ENCODE measurements at places on chromosomes 4 and X. TPM values are rescaled to one million over a fixed set of nuclear protein-coding genes. Genes with fewer than 3 reads are reported as not detected.

GRCh38 chr4:127993151-127993550, 27.9 kb downstream of the ABHD18 start:
- DNase-seq = no peak

- no peak for DNase-seq
Measured at GRCh38 chrX:22069586-22069985, 37.5 kb downstream of the PHEX start.

- no peak for DNase-seq
Measured at GRCh38 chr4:183438458-183439113, 5.8 kb upstream of the CDKN2AIP start.

DNA sequence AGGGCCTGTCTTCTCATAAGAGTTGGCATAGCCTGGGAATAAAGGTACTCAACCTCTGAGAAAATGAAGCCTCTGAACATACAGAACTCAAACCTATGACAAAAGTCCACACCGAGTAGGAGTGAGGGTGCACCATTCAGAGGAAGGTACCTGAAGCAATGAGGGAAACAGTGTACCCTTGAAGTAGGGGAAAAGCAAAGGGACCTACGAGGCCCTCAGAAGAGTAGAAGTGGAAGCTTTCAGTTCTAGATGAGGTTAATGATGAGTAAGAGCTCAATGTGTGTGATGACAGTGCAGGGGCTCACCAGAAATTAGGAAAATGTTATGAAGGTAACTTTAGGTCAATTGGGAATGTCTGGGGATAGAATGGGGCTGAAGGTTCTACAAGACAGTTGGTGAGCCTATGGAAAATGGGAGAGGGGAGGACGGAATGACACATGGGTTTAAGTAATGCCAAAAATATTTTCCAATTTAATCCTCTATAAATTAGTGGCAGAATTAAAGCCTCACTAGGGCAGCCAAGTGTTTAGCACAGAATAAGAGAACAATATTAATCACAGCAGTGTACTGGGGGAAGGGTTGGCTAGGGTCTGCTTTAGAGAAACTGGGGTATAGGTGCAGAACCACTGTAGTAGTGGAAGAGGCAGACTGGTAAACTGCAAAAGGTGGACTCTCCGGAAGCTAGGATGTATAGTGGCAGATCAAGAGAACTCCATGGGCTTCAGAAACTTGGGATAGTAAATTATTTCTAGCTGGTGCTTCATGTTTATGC, 39.8 kb downstream of the RAB33A start:
- no peak for DNase-seq

GRCh38 chrX:130108647-130109428, 1.5 kb downstream of the ELF4 start:
- no peak for DNase-seq

GRCh38 chr4:109389369-109390114, 44.1 kb upstream of the SEC24B start:
- no peak for DNase-seq

GRCh38 chr4:69522554-69522953, 26.8 kb upstream of the UGT2B4 start:
- no peak for DNase-seq

Gene STAP1
- total RNA-seq = not detected

DNA sequence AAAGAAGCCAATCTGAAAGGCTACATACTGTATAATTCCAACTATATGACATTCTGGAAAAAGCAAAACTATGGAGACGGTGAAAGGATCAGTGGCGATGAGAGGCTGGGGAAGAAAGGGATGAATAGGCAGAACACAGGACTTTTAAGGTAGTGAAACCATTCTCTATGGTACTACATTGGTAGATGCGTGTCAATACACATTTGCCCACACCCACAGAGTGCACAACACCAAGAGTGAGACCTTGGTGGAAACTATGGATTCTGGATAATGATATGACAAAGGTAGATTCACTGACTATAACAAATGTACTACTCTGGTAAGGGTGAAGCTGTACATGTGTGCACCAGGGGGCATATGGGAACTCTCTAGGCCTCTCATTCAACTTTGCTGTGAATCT, 134.5 kb downstream of the FBXW7 start:
- DNase-seq = no peak

Gene JADE1
- total RNA-seq = 28.9 TPM

- no peak for DNase-seq
Measured at GRCh38 chr4:150181536-150181935, 103.3 kb downstream of the DCLK2 start.

DNA sequence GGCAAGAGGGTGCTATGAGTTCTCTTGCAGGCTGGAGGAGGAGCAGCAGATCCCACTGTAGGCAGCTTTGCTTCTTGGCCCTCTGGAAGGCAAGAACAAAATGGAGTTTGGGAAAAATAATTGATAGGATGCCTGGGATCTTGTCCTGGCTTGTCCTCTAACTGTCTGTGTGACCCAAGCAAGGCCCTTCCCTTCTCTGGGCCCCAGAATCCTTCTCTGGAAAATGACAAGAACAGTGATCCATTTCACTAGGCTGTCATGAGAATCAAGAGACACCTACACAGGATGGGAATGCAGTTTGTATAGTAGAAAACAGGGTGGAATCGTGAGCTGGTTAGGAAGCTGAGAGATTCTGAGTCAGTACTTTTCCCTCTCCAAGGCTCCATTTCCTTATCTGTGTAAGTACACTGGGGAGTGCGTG, 133.3 kb downstream of the PJA1 start:
- DNase-seq = no peak

Gene MUC7
- not detected for total RNA-seq

GRCh38 chr4:165709973-165710526, 163.0 kb upstream of the TLL1 start:
- no peak for DNase-seq

DNA sequence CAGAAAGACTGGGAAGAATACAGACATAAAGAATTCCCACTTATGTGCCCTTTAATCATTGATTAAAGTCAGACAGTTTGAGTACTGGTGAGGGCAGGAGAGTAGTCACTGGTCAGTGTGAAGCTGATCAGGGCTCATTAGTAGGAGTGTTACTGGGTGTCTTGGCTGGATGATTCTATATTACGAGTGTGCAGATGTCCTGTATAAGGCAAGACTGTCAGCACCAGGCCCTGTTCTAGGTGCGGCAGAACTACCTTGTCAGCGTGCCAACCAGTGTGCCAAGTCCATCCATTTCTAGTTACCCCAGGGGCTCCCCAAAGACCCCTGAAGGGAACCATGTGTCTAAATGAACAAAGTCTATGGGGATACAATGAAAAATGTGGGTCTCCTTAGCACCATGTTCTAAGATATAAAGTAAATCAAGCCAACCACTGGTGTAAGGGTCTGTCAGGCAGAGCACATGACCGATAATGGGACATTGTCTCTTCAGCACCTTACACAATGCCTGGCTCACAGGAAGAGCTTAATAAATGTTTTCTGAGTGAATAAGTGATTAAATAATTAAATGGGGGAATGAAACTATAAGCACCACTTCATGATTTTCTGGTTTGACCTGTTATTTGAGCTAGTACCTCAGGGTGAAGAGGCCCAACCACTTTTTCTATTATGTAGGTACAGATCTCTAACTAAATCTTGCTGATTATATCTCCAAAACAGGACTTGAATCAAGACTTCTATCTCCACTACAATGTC, 205.0 kb downstream of the CAMK2D start:
- no peak for DNase-seq

DNA sequence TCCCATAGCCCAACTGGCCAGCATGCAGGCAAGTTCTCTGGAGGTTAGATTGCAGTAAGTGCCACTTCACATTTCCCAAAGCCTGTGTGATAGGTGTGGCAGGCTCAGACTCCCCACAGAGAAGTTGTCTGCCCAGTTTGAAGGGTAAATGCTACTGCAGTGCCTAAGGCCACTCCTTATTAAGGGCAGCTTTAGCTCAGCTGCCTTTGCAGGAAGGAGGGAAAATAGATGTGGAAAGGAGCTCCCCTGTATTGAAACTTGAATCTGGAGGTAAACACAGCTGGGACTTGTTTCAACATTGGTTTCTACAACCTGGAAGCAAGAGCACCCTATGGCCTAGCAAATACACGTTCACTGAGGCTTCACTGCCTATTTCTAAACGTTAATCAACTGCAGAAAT, 22.4 kb downstream of the NEXMIF start:
- no peak for DNase-seq

DNA sequence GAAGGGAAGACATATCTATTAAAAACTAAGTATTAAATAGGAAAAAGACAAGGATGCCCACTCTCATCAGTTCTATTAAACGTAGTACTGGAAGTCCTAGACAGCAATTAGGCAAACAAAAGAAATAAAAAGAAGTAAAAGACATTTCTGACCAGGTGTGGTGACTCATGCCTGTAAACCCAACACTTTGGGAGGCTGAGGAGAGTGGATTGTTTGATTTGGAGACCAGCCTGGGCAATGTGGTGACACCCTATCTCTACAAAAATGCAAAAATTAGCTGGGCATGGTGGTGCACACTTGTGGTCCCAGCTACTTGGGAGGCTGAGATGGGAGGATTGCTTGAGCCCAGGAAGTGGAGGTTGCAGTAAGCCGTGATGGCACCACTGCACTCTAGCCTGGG, 1071.8 kb downstream of the FAT4 start:
- DNase-seq = no peak

DNA sequence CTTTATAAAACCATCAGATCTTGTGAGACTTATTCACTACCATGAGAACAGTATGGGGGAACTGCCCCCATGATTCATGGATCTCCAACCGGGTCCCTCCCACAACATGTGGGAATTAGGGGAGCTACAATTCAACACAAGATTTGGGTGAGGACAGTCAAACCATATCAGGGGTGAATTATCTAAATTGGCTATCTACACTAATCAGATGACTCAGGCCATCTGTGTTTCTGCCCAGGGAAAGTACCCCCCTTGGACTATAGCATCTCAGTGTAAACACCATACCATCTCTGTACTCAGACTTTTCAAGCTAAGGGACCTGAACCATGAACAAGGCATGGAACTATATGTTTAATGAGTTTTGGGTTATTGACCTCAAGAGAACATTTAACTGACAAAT, 76.8 kb downstream of the LNX1 start:
- no peak for DNase-seq

DNA sequence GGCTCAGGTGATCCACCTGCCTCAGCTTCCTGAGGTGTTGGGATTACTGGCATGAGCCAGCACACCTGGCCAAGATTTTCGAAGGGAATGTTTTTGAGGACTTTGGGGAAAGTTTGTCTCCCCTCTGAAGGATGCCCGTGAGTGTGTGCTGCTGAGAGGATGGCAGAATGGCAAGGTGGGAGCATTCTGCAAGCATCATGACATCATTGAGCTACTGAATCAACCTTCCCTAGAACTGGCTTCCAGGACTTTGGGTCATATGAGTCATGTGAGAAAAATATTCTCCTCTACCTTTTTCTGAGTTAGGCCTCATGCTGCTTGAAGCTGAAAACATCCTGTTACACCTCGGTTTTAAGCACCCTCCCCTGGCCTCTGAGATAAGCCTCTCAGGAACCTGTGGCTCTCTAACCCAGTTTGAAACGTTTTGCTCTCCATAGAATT, 31.0 kb downstream of the TMEM131L start:
- no peak for DNase-seq

DNA sequence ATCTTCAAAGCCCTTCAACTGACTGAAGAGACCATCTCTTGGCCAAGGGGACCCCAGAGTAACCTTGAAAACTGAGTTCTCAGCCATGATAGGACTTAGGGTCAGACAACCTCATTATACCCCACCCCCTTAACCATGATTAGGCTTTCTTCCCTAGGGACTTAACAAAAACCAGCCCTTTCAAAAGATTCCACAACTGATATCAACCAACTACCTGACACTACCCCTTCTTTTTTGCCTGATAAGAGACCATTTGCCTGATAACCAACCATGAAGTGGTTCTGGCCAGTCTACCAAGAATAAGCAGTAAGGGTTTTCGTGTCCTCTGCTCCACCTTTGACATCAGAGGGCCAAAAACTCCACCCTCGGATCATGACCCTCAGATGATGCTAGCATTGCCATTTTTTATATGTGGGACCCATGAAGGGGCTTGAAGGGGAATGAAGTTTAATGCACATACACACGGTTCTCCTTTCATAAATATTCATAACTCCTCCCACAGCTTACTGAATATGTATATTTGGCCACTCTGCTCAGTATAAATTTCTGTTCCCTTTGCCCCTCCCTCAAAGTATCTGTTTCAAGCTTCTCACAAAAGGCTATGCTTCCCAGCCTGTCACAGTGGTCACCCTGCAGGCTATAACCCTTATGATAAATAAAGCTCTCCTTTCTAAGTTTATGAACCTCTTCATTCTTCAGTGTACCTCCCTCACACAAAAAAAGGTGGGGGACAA, 12.3 kb downstream of the TBCK start:
- DNase-seq = no peak

DNA sequence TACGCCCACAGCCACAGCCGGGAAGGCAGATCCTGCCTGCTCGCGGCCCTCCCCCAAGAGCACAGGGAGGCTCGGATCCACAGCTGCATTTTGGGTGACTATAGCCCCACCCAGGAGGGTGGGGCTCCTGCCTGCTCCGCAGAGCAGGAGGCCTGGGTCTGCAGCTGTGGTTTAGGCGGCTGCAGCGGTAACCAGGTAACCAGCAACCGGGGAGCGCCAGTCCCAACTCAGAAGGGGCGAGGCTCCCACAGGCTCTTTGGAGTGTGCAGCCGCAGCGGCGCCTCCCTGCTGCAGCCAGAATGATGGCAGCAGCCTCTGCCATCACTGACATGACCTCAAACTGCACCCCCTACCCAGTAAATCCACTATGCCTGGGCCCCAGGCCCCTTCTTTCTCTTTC, 148.0 kb upstream of the F9 start:
- no peak for DNase-seq

DNA sequence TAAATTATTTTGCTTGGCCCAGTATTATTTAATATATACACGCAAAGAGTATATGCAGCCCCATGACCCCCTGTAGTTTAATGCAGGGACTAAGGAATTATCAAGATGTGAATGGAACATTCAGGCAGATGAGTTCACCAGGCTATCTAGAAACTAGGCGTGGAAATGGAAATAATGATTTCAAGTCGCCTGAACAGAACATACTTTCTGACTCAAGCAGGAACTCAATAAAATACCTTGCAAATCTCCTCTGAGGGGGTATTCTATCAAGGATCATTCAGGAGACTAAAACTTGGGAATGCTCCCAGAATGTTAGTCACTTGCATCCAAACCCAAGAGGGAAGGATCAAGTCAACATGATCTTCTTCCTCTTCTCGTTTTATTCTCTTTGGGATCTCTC, 59.6 kb upstream of the RASSF6 start:
- DNase-seq = no peak

- no peak for DNase-seq
Measured at GRCh38 chr4:12729384-12729783, 754.8 kb downstream of the RAB28 start.

- no peak for DNase-seq
Measured at GRCh38 chr4:140641105-140641555, 72.4 kb upstream of the UCP1 start.

GRCh38 chr4:168509786-168510185, 12.9 kb downstream of the PALLD start:
- DNase-seq = no peak

- no peak for DNase-seq
Measured at GRCh38 chr4:176664964-176665363, 127.8 kb downstream of the VEGFC start.

GRCh38 chrX:136182414-136182813, 35.1 kb downstream of the FHL1 start:
- DNase-seq = no peak

GRCh38 chr4:37827030-37827685, 672 bp downstream of the PGM2 start:
- DNase-seq = peak; percentile 90

Gene FRMPD3
- not detected for total RNA-seq

Gene DDIT4L
- 0.38 TPM for total RNA-seq

Gene TMEM150C
- total RNA-seq = 1.7 TPM

- DNase-seq = no peak
Measured at GRCh38 chrX:38985375-38985774, 184.1 kb downstream of the MID1IP1 start.

Gene AKAP14
- total RNA-seq = not detected

Gene ETDC
- total RNA-seq = not detected

Gene GRIA2
- 1.4 TPM for total RNA-seq
